Activated naive CD4-positive, alpha-beta T cell treated with anti-CD3 and anti-CD28 coated beads, Interleukin-2, amount 10 ng/mL, durations not matched to agents 5 hours and 36 hours (primary cell): ENCODE measurements at places on chromosomes 4 and X. TPM values are rescaled to one million over a fixed set of nuclear protein-coding genes. Genes with fewer than 3 reads are reported as not detected.

PPP1R2C gene
- total RNA-seq = not detected

ASIC5 gene
- total RNA-seq = not detected

EGF gene
- not detected for total RNA-seq

TLR10 gene
- 0.19 TPM for total RNA-seq

CYTL1 gene
- total RNA-seq = not detected

CRLF2 gene
- total RNA-seq = 3.1 TPM

IL13RA1 gene
- not detected for total RNA-seq

IL2RG gene
- total RNA-seq = 518 TPM

BEND2 gene
- total RNA-seq = not detected

UGT2B15 gene
- not detected for total RNA-seq

PDE5A gene
- 0.12 TPM for total RNA-seq

CT45A10 gene
- not detected for total RNA-seq

NPFFR2 gene
- total RNA-seq = not detected

WDR13 gene
- total RNA-seq = 56.9 TPM

PHKA2 gene
- 28.6 TPM for total RNA-seq

RTL9 gene
- not detected for total RNA-seq

DCLK2 gene
- total RNA-seq = not detected

SHOX gene
- total RNA-seq = not detected

PFKFB1 gene
- total RNA-seq = 0.45 TPM

GYPB gene
- total RNA-seq = not detected

TCEAL2 gene
- 0.25 TPM for total RNA-seq
